ENCODE measurements at places on chromosomes 6 and 20. TPM values are rescaled to one million over a fixed set of nuclear protein-coding genes. Genes with fewer than 3 reads are reported as not detected.

GRCh38 chr6:111606620-111607115 lies 990 bp upstream of the TRAF3IP2 start:
- DNase-seq, result no peak

- DNase-seq, result peak; percentile 23
These were observed 47.4 kb upstream of the DDR1 start for GRCh38 chr6:30836957-30837356.

DNA sequence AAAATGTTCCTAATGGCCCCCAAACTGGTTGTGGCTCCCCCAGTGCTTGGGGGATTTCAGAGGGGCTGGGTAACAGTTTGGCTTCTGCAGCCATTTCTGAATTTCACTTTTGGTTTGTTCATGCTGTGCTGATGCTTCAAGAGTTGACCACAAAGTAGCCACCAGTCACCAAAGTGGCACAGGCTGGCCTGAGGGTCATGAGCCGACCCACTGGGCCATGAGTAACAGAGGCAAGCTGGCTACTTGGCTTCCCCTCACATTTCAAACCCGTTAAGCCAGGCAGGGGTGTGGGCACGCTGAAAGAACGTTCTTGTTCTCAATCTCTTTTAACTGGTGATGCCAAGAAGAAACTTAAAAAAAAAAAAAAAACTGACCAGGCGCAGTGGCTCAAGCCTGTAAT lies 15.1 kb upstream of the NXT1 start:
- DNase-seq, result no peak

- DNase-seq, result no peak
These were observed 10.0 kb downstream of the SNX5 start for GRCh38 chr20:17958373-17959256.

- peak; percentile 68 for DNase-seq
These were observed 457.3 kb upstream of the SULF2 start for GRCh38 chr20:48242623-48243022.

DNA sequence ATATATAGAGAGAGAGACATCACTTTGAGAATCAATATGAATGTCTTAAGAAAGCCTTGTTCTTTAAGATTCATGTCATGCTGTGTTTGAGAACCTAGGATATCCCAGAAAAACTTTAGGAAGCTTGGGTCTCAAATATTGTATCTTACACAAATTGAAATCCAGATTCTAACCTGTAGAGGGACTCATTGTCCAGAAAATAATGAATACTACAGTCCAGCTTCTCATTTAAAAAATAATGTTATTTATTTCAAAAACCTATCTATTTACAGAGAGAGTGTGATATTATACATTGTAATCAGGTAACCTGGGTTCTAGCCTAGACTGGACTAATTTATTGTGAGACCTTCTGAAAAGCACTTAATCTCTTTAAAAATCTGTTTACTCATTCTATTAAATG lies 4.2 kb downstream of the RFX6 start:
- no peak for DNase-seq

DNA sequence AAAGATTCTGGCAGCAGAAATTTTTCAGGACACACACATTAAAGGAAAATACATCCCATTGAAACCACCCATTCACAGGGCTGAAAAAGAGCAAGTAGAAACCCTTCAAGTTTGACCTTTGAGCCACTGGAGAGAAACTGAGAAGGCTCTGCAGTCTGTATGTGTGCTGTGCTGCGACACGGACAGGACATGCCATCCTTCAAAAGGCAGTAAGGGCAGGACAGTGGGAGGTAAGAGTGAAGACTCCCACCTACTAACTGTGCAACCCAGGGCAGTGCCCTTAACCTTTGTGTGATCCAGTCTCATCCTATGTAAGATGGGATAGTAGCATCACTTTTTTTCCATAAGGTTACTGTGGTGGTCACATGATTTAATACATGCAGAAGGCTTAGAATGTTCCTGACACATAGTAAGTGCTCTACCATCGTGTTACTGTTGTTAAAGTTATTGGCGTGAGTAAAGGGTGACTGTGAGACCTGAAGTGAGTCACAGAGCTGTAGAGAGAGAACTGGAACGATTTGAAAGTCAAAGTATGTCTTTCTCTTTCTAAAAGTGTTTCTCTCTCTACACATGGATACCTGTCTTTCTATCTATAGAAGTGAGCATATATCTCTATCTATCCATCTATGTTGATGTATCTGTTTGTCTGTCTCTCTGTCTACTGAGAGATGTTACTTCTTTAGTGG lies 153.7 kb upstream of the OLIG3 start:
- no peak for DNase-seq

DNA sequence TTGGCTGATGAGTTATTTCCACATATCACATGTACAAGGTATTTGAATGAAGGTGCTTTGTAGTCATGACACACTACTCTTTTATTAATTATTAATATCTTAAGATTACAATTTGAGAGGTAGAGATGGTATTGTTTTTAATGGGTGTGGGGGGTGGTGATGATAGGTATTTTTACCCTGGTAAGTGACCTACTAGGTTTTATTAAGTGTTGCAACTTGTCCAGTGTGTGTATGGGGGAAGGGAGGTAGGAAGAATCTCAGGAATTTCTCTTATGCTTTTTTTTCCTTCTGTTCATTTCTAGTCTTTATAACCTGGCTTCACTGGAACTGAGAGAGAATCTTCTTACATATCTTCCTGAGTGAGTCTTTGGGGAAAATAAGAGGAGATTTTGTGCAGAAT lies 101.4 kb downstream of the LRRC1 start:
- DNase-seq, result no peak

DNA sequence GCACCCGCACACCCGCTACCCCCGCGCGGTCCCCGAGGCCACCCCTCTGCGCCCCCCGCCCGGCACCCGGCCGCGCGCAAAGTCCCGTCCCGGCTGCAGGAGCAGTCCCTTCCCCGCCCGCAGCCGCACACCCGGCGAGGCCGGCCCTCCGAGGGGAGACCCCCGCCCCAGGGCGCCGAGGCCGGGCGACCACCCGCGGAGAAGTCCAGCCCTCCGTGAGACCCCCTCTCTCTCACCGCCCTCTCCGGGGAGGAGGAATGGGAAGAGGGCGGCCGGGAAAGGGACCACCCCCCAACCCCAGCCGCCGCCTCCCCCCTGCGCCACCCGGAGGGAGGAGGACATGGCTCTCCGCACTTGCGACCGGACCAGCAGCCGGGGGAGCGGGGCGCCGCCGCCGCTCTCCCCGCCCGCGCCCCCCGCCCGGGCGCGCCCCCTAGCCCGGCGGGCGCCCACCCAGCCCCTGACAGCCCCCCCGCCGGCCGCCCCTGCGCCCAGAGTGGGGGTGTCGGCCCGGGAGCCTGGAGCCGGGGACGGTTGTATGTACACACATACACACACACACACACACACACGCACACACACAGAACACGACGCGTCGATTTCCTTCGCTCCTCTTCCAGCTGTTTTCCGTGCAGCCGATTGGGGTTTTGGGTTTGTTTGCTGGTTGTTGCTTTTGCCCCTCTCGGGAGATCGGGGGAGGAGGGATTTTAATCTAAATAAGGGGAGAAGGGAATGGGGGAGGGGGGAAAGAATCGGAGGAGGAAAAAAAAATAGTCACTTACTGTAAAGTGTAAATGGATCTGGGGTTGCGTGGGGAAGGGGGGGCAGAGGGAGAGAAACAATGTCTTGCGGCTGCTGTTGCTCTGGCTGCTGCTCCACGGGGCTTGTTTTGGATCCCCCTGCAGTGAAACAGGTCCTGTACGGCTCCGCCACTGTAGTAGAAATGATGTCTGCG lies at the start of gene ATXN1:
ATXN1 (minus strand) TSS at position 945 of the 955 bp plus-strand sequence.
- DNase-seq, result peak; percentile 90

GRCh38 chr6:38095054-38095453 lies 275.5 kb downstream of the ZFAND3 start:
- no peak for DNase-seq

DNA sequence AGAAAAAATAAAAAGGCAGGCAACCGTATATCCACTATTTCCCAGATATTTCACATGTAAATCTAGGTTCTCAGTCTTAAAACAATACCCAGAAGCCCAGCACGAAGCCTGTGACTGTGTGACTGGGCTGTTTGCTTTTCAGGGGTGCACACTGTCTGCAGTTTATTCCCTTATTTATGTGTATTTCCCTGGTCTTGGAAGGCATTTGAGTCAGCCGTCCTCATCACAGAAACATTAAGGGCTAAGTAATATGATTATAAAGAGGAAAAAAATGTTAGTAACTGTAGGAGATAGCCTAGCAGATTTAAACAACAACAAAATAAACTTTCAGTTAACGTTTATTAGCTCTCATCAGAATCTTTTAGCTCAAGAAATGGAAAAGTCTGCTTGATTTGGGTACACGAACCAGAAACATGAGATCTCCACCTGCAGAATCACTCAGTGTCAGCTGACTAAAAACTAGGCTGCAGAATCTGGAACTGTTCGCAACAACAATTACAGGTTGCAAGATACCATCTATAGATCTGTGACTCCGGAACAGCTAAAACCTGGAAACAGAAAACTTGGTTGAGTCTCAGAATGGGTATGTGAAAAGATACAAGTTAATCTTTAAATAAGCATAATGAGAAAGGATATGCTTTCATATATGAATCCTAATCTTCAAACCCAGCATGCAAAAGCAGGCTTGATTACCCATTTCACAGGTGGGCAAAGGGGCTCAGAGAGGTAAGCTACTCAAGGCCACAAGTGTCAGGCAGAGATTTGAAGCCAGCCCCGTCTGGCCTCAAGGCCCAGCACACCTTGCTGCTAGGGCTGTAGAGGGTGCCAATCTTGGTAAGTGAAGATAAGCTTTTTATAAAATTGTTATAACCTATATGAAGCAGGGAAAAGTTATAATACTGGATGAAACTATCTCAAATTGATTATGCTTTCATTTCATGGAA lies 21.1 kb downstream of the GCLC start:
- DNase-seq, result no peak

DNA sequence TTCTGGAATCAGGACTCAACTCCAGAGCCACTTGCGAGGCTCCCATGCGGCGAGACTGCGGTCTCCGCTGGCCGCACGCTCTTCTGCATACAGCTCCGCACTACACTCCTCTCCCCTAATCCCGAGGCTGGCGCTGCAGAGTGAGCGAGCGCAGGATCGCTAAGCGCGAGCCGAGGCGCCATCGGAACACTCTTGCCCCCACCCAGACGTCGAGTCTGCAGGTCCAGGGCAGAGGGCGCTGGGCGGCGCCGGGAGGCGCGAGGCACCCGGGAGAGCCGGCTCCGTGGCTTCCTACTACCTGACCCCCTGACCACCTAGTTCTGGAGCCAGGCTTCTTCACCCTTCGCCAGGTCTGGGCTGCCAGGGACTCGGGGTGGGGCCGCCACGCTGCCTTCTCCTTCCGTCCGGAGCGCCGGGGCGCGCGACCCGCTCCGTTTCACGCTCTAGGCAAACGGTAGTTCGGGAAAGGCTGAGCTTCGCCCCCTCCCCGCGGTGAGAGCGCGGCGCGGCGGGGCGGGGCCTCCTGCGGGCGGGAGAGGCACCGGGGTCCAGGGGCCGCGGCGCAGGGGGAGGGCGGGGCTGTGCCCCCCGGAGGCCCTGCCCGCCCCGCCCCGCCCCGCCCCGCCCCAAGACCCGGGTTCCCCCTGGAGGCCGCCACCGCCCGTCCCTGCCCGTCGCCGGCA lies 5.4 kb upstream of the TUBB2A start:
- DNase-seq, result peak; percentile 89

DNA sequence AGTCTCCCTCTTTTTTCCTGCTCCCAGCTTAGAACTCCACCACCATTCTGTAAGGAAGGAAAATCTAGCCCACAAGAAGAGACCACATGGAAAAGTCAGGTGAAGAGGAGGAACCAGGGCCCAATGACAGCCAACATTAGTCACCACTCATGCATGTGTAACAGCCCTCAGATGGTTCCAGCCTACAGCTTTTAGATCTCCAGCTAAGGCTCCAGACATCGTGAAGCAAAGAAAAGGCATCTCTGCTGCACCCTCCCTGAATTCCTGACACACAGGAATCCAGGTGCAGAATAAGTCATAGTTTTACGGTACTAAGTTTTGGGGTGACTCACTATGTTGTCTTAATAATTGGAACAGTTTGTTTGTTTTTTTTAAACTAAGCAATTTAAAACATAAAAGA lies 25.5 kb downstream of the DCDC2 start:
- DNase-seq, result no peak

- DNase-seq, result peak; percentile 83
These were observed 28.8 kb upstream of the CCND3 start for GRCh38 chr6:41970436-41970846.

DNA sequence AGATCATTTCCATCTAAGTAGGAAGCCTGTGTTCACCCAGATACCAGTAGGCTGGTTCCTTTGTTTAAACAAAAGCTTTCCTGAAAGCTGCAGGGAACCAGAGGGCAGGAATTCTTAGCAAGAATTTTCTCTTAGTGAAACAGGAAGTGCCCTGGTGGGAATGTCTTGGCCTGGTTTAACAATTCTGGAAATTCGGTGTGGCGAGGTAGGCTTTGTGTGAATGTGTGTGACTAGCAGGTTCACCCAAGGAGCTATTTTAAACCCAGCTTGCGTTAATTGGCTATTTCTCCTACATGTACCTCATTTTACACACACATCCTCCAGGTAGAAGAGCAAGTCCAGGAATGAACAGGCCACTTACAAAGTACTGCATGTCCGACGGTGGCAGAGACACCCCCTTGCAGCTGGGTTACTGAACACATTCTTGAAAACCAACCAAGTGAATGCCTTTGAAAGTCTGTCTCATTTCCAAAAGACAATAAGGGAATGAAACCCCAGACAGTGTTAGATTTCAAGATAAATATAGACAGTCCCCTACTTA lies 64.6 kb downstream of the GFOD1 start:
- no peak for DNase-seq

- DNase-seq, result no peak
These were observed 67.2 kb upstream of the PTGIS start for GRCh38 chr20:49635166-49635565.

DNA sequence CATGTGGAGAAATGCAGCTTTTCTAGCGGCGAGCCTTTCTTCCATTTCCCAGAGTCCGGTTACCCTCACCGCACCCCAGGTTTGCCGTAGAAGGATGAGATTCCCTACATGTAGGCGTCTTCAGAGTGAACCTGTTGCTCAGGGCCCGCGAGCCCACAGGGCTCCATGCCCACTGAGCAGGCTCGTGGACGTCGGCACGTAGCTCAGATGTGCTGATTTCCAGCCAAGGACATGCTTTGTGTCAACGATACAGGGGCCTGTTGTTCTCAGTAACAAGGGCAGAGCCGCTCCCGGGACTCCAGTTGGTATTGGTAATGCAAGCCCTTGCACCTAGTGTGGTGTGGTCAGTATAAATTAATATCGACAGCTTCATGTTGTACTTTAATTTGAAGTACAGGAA lies 159.6 kb downstream of the MTHFD1L start:
- no peak for DNase-seq

- no peak for DNase-seq
These were observed 21.4 kb upstream of the RIPOR2 start for GRCh38 chr6:24957199-24957598.

The SLC17A9 gene
- total RNA-seq, result 16.3 TPM

The PDYN gene
- total RNA-seq, result not detected

The OTOR gene
- not detected for total RNA-seq

The PSORS1C1 gene
- total RNA-seq, result 2.1 TPM

The KATNA1 gene
- 11.5 TPM for total RNA-seq

The HSPA1B gene
- total RNA-seq, result 89.8 TPM

The TFAP2D gene
- not detected for total RNA-seq

The SPACA1 gene
- not detected for total RNA-seq

The PERP gene
- total RNA-seq, result 8.8 TPM
